Activated CD4-positive, alpha-beta T cell treated with anti-CD3 and anti-CD28 coated beads, Interleukin-10, Interleukin-2, amounts not matched to agents 100 ng/mL and 50 ng/mL, durations not matched to agents 16 hours and 8 hours (primary cell): ENCODE measurements at places on chromosomes 2 and 18.

DNA sequence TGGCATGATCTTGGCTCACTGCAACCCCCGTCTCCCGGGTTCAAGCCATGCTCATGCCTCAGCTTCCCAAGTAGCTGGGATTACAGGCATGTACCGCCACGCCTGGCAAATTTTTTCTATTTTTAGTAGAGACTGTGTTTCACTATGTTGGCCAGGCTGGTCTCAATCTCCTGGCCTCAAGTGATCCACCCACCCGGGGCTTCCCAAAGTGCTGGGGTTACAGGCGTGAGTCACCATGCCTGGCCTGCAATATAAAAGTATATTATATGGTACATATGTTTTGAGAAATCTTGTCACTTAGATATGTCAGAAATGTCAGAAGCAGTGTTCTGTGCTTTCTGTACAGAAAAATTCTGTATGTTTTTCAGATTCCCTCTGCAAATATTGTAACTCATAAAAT lies 19.2 kb upstream of the XPO1 start:
- DNase-seq, result no peak

DNA sequence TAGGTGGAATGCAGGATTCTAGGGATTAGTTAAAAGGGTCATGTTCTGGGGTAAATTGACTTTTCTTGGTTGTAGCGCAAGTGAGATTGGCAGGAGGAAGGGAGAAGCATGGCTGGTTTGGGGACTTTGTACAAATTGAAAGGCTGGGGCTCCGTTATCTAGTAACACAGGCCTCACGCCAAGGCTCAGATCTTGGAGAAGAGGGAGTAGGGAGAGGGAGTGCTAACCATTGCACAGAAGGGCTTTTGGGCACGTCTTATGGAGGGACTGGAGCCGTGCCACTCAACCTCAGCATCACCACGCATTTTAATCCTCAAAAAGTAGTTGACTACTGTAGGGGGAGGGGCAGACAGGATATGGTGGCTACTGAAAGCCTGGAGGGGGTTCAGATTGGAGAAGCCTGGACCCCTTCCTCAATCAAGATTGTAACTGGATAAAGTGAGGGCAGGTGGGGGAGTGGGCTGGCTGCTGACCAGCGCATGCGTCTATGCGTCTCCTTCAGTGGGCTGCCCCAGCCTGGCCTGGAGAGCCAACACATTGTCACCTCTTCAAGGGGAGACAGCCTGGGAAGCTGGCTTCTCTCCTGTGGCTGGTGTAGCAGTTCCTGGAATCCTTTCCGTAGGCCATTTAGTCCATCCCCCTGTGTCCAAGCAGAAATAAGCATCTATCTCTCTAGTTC lies 14.3 kb downstream of the IGFBP5 start:
- no peak for DNase-seq

DNA sequence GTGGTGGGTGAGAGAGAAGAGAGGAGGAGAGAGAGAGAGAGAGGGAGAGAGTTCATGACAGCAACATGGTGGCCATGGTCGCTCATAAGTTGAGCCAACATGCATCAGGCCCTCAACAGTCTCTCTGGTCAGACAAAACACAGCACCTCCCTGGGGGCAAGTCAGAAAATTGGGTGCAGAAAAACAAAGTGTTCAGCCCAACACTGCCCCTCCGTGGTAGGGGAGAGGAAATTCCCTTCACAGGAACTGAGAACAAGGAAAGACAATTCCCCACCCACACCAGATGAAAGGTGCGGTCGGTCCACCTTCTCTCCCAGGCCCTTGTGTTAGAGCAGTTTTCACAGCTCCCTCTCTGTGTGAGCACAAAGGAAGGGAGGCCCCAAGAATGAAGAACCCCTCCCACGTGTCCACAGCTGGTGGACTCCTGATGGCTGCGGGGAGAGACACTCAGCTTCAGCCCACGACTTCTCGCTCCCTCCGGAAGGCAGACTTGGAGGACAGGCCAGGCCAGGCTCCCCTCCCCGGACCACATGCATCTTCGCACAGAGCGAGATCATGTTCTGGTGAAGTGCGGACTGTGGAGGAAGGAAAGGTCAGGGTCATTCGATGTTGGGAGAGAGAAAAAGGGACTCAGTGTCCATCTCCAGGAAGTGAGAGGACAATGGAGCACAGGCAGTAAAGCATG lies 181.7 kb downstream of the ANAPC1 start:
- DNase-seq, result peak; percentile 81

DNA sequence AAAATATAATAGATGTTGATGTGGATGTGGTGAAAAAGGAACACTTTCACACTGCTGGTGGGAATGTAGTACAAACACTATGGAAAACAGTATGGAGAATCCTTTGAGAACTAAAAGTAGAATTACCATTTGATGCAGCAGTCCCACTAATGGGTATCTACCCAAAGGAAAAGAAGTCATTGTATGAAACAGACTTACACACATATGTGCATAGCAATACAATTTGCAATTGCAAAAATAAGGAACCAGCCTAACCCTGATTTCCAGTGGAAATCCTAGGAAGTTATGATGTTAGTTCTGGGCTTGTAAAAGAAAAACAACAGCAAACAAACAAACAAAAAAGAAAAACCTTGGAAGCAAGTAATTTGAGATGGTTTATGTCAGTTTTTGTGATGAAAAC lies 28.6 kb upstream of the CLASP1 start:
- no peak for DNase-seq

DNA sequence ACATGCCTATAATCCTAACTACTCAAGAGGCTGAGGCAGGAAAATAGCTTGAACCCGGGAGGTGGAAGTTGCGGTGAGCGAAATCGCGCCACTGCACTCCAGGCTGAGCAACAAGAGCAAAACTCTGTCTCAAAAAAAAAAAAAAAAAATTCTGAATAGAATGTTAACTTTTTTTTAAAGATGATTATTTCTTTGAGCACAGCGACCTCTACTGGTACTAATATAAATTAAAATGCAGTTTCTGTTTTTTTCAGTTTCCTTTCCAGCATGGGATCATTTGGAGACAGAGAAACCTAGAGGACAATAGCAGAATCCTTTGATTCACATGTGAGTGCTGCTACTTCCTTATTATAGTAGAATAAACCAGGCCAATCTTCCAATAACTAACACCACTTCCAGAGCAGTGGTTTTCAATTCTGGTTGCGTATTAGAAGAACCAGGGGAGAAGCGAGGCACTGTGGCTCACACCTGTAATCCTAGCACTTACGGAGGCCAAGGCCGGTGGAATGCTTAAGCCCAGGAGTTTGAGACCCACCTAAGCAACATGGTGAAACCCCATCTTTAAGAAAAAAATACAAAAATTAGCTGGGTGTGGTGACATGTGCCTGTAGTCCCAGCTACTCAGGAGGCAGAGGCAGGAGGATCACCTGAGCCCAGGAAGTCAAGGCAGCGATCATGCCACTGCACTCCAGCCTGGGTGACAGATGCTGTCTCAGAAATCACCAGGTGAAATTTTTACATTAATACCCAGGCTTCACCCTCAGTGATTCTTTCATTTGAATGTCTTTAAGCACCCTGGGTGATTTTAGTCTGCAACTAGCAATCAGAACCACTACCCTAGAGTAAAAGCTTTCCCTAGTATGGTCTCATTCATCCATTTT lies 10.1 kb downstream of the SRSF7 start:
- DNase-seq, result no peak
